ENCODE measurements at places on chromosomes 4 and X.

DNA sequence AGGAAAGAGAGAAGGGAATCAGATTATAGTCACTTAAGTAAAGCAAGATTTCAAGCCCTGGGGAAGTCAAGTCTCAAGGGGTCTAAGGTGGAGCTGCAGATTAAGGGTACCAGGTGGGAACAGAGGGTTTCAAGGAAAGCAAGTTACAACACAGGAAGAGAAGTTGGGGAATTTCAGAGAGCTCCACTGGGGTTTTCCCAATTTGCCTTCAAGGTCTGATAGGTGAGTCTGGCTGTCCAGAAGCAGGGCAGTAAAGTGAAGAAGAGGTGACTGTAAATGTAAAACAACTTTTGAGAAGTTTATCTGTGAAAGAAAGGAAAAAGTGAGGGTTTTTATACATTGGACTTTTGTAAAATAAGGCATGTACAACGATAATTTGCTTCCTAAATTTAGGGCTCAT, 37.1 kb upstream of the TRPC3 start:
- no peak for DNase-seq

DNA sequence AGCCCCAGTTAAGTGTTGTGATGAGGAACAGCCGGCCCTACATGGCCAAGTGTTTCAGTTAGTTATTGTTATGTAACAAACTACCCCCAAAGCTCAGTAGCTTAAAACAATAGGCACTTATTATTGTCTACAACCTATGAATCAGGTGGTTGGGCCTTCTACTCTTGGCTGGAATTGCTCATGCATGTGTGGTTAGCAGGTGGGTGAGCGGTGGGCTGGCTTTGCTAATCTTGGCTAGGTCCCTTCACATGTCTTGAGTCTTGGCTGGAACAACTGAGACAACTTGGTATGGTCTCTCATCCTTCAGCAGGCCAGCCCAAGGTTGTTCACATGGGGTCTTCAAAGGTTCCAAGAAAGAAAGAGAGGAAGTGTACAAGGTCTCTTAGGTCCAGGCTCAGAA, 54.5 kb upstream of the CHRNA9 start:
- DNase-seq, result no peak

GRCh38 chrX:66074920-66075879, 35.3 kb upstream of the VSIG4 start:
- no peak for DNase-seq

GRCh38 chr4:111849746-111850284, 295.4 kb upstream of the FAM241A start:
- DNase-seq, result no peak

DNA sequence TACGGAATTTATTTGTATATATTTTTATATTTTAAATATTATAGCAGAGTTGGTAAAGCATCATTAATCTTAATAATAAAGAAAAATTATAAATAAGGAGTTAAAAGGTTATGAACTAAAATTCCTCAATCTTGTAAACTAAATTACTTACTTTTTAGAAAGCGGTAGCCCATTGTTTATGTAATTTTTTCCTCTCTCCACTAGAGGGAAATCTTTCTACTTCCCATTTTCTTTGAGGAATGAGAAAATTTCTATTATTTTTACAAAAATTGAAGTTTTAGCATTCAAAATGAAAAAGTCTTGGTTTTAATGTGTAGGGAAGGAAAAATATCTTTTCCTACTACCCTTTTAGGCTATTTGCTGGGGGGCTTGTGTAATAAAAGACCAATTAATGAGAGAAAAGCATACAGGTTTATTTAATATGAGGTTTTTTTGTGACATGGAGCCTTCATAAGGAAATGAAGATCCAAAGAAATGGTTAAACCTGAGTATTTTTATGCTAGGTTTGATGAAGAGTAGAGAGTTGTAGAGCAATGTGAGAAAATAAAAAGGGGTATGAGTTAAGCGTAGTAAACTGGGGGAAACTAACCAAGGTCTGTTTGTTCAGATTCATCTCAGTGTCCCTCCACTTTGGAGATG, 68.7 kb upstream of the ADAD1 start:
- DNase-seq, result no peak

- no peak for DNase-seq
Measured at GRCh38 chr4:106201373-106201772, 114.6 kb downstream of the TBCK start.

All from vagina (tissue), 2 donors.